ENCODE measurements at places on chromosomes 6 and 20.

- DNase-seq = no peak
Measured at GRCh38 chr20:12262747-12263146, 345.1 kb downstream of the BTBD3 start.

GRCh38 chr6:150575836-150576235, 23.8 kb upstream of the PLEKHG1 start:
- no peak for DNase-seq

- no peak for DNase-seq
Measured at GRCh38 chr6:43570876-43571441, 4.9 kb downstream of the XPO5 start.

GRCh38 chr6:47111685-47112084, 69.6 kb upstream of the ADGRF1 start:
- no peak for DNase-seq

DNA sequence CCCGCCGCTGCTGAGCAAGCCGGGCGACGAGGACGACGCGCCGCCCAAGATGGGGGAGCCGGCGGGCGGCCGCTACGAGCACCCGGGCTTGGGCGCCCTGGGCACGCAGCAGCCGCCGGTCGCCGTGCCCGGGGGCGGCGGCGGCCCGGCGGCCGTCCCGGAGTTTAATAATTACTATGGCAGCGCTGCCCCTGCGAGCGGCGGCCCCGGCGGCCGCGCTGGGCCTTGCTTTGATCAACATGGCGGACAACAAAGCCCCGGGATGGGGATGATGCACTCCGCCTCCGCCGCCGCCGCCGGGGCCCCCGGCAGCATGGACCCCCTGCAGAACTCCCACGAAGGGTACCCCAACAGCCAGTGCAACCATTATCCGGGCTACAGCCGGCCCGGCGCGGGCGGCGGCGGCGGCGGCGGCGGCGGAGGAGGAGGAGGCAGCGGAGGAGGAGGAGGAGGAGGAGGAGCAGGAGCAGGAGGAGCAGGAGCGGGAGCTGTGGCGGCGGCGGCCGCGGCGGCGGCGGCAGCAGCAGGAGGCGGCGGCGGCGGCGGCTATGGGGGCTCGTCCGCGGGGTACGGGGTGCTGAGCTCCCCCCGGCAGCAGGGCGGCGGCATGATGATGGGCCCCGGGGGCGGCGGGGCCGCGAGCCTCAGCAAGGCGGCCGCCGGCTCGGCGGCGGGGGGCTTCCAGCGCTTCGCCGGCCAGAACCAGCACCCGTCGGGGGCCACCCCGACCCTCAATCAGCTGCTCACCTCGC, 1.5 kb downstream of the ARID1B start:
- no peak for DNase-seq

DNA sequence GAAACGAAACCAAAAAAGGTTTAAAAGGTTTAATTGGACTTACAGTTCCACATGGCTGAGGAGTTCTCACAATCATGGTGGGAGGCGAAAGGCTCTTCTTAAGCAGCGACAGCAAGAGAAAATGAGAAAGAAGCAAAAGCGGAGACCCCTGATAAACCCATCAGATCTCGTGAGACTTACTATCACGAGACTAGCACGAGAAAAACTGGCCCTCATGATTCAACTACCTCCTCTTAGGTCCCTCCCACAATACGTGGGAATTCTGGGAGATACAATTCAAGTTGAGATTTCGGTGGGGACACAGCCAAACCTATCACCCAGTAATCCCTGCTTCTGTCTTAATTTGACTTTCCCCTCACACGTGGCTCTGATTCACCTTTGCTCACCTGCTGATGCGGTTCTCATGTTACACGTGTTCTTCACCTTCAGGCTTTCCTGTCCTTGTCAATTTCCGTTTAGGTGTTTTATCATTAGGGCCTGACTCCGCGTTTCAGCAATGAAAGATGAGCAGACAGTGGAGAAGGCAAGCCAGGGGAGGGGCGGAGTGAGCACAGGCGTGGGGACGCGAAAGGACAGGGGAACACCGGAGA, 57.1 kb downstream of the AGPAT4 start:
- no peak for DNase-seq

DNA sequence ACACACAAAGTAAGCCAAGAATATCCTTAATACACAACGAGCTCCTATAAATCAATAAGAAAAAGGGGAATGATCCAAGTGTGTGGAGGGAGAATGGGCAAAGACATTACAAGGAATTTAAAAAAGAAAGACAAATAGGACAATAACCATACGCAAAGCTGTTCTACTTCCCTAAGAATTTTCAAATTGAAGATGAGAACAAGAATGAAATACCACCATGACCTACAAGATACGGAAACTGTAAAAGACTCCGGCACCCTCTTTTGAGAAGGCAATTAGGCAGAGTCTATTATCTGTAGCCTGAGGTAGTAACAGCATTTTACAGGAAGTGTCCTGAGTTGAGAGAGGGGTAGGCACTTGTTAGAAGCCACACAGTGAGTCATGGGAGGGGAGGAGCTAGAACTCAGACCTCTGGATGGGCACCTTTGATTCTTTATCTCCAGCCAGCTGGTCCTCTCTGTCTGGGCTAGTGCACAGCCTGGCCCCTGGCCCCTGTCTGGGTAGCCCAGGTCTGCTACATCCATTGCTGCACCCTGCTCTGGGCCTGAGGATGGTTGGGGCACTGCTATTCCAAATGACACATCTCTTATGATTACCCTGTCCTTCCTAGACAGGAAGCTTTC, 15.3 kb downstream of the RSPO4 start:
- no peak for DNase-seq

GRCh38 chr6:166492092-166492741, 94.3 kb downstream of the RAMACL start:
- no peak for DNase-seq

GRCh38 chr6:15460110-15460727, 202.6 kb downstream of the DTNBP1 start:
- no peak for DNase-seq

DNA sequence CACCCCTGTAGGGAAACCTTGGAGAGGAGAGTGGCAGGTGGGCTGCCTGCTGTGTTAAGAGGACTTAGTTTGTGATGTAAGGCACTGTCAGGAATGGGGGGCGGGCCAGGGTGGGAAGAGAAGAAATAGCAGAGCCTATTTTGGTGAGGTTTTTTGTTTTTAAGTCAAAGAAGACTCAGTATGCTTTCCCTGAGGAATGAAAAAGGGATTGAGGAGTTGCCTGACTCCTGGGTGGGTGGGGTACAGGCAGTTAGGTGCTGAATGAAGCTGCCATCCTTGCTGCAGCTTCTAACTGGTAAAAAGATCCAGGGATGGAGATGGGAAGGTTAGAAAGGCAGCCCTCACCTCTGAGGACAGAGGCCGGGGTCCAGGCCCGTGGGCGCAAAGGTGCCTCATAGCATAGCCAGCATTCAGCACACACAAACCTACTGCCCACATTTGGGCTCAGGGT, 37.9 kb downstream of the PLCG1 start:
- no peak for DNase-seq
